ENCODE measurements at places on chromosomes 2 and 18. TPM values are rescaled to one million over a fixed set of nuclear protein-coding genes. Genes with fewer than 3 reads are reported as not detected.

GRCh38 chr2:64516651-64517510 lies 7.2 kb upstream of the AFTPH start:
- H3K27ac ChIP-seq: no peak overlapping the region
- H3K36me3 ChIP-seq: no peaks in the 10 kb centered on the region
- H3K27me3 ChIP-seq: no peaks in the 10 kb centered on the region
- H3K4me3 ChIP-seq: no peak overlapping the region
- DNase-seq: no peak
- H3K4me1 ChIP-seq: no peaks in the 10 kb centered on the region

GRCh38 chr2:108367561-108368175 lies 10.1 kb upstream of the SULT1C4 start:
- H3K27me3 ChIP-seq: no peaks in the 10 kb centered on the region
- H3K4me1 ChIP-seq: no peaks in the 10 kb centered on the region
- no peak overlapping the region for H3K4me3 ChIP-seq

Gene NEDD4L
- total RNA-seq: 42.2 TPM

Gene BCL11A
- 48.4 TPM for total RNA-seq

Gene NEMP2
- total RNA-seq: 2.2 TPM

Gene SIX2
- total RNA-seq: 16.7 TPM

Gene GREB1
- 35.4 TPM for total RNA-seq

All from vagina (tissue), 2 donors.